ENCODE measurements at places on chromosomes 5 and 9.

GRCh38 chr5:137791387-137791786 lies 37.2 kb upstream of the HNRNPA0 start:
- DNase-seq, result no peak

DNA sequence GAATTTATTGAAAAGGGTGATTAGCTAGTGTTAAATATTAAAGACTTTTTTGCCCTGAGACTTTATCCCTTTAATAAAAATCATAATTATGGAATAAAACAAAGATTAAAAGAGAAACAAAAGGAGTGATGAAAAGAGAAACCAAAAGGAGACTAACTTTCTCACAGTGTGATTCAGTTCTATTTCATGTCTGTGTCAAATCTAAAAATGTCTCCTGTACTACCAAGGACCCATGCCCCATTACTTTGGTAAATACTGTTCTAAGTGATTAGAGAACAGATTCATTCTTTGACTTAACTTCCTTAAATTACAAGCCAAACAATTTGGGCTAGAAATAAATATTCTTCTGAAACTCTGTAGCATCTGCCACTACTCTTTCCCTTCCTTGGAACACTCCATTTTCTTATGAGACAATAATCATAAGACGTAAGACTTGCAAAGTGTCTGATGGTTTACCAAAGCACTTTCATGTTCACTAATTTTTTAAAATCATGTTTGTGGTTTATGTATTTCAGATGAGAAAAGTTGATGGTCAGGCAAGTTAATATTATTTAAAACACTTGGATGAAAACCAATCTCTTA lies 319.0 kb downstream of the EBF1 start:
- no peak for DNase-seq

DNA sequence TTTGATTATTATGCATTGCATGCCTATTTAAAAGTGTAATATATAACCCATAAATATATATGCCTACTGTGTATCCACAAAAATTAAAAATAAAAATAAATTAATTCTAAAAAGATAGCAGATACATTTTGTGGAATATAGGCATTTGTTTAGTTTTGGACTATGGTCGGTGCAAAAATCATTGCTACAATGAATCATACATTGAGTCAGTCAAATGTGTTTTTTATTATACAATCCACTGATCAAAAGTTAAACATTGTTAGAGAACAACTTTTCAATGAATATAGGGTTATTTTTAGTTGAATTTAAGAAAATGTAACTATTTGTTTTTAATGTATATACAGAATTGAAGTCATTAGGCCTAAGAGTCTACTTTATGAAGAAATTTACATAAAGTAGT lies 885.9 kb downstream of the EFNA5 start:
- no peak for DNase-seq

DNA sequence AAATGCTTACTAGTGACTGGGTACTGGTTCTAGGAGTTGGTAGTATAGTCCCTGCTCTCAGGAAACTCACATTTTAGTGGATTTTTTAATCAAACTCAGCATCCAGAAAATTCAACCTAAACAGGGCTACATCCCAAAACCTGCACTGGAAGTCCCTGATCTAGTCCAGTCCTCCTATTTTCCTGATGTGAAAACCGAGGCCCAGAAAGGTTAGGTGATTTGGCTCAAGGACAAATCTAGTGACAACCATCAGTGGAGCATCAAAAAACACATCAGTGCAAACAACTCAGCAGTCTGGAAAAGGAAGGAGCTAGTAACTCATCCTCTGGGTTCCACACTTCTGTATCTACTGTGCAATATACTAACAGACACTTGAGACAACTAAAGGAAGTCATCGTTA lies 38.2 kb downstream of the SERINC5 start:
- DNase-seq, result no peak

GRCh38 chr5:124655251-124655917 lies 91.1 kb downstream of the ZNF608 start:
- peak; percentile 72 for DNase-seq

DNA sequence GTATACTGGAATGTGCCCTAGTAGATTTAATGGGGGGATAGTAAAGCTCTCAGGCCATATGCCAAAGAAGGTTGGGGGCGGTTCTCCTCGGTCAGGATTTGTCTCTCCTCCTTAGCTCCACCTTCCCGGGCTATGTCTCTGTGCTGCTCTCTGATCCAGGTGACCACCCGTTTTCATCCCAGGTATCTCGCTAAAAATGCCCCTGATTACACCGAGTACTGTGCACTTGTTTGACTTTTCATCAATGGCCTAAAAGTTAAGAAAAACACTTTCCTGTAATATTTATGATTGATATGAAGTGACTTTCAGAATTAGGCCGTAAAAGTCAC lies 724 bp downstream of the NDUFS6 start:
- no peak for DNase-seq

- peak; percentile 33 for DNase-seq
These were observed 17.6 kb downstream of the DCANP1 start for GRCh38 chr5:135429301-135430134.

- DNase-seq, result peak; percentile 72
These were observed 29.6 kb downstream of the MLLT3 start for GRCh38 chr9:20592673-20593072.

- no peak for DNase-seq
These were observed 56.2 kb upstream of the FTMT start for GRCh38 chr5:121795511-121795910.

GRCh38 chr5:142222866-142223558 lies 101.8 kb downstream of the SPRY4 start:
- DNase-seq, result no peak

GRCh38 chr5:179184521-179185050 lies 124.4 kb downstream of the ZNF354C start:
- DNase-seq, result no peak

GRCh38 chr9:85427772-85428171 lies 314.0 kb downstream of the AGTPBP1 start:
- DNase-seq, result no peak

- no peak for DNase-seq
These were observed 3.0 kb upstream of the MACROH2A1 start for GRCh38 chr5:135402031-135402430.

DNA sequence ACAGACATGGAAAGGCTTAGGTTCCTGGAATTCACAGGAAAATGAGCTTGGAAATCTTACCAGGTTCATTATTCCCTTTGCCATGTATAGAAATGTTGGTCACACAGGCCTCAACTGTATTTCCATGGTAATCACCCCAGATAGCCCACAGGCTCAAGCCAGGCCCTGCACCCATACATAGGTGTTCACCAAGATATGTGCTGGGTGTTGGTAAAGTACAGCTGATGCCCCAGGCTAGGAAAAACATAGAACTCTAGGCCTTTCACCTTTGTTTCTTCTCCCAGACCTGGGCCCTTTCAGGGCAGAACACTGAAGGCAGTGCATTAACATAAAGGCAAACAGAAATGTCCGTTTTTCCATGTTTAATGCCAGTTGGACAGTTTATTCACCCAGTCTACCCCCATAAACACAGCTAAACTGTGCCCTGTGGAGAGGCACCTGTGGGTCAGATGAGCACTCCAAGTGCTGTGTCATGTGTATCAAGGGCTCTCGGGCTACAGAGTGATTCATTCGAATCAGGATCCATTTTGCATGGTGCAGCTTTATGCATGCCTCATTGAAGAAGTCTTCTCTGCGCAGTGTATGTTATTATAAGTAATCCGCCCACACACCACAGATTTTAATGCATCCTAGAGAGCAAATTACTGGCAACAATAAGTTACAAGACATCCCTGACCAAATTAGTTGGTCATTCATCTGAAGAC lies 93.4 kb upstream of the SLC30A5 start:
- DNase-seq, result no peak

- no peak for DNase-seq
These were observed 9.3 kb upstream of the ARAP3 start for GRCh38 chr5:141691286-141691866.

DNA sequence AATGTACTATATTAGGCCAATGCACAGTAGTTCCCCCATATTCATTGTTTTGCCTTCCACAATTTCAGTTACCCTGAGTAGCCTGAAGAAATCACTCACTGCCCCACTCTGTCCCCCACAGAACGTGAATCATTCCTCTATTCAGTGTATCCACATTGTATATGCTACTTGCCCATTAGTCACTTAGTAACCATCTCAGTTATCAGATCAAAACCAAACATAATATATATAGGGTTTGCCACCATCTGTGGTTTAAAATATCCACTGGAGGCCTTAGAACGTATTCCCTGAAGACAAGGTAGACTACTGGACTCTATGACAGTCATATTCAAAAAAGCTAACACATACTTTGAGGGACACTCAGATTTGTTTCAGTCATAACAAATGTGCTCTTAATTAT lies 465.7 kb upstream of the RGMB start:
- peak; percentile 84 for DNase-seq

GRCh38 chr5:74641735-74642542 lies 1.4 kb upstream of the ENC1 start:
- DNase-seq, result peak; percentile 75

DNA sequence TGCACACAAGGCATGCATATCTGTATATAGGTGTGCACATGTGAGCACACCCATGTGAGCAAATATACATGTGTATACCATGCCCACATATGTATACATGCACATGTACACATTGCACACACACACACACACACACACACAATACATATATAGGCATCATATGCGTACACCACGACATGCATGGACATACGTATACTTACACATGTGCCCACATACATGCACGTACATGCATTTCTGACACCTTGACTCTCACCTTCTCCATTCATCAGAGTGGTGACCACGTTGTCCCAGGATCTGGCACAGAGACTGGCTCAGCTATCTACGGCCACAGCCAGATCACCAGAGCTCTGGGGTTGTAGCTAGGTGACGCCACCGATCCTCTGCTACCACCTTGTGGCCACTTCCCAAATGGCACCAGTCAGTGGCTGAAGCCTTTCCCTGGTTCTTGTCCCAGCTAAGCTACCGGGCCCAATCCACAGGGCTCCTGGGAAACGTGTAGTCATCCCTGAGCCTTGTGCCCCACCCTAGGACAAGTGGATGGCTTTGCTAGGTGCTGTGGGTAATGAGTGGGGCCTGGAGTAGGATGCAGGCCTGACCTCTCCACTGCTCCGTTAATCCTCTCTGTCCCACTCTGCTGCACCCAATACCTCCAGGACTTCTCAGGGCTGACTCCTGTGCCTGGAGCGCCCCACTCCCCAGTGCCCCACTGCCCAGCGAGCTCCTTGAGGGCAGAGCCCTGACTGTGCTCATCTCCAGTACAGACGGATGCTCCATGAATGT lies 194.4 kb downstream of the RGS3 start:
- peak; percentile 51 for DNase-seq

GRCh38 chr5:175021841-175022625 lies 297.7 kb downstream of the MSX2 start:
- no peak for DNase-seq

DNA sequence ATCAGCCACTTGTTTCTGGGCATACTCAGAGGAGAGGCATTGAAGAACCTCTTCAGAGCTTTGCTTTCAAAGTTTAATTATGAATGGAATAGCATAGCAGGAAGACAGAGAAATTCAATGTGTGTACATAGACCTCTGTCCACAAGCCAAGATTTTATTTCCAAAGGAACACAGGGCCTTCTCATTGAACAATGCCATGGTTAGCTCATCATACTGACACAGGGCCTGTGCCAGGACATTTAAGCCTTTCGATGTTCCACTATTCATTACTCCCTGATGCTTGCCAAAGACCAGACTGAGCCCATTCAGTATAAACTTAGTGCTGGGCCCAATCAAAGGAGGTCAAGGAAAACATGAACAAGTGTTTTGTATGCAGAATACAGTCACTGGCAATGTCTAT lies 280.8 kb downstream of the FBXL17 start:
- DNase-seq, result peak; percentile 1

GRCh38 chr5:53426878-53427277 lies 53.6 kb upstream of the FST start:
- DNase-seq, result no peak

DNA sequence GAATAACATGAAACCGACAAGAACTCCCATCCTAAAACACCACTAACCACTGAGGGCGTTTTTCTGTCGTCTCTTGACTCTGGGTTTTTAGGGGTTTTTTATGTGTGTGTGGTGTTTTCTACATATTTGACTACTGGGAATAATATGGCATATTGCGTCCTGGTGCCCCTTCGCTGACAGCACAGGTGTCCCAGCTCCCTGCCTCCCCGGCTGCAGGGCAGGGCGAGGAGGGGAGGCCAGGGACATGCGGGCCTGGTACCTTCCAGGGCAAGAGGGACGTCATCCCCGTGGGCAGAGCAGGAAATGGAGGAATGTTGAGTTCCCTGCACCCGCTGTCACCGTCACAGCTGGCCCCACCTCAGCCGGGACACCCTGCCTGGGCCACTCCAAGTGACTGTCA lies 34.8 kb downstream of the VAV2 start:
- no peak for DNase-seq

GRCh38 chr5:144352330-144352729 lies 181.7 kb downstream of the KCTD16 start:
- DNase-seq, result no peak

GRCh38 chr5:137753691-137754187 lies 424 bp downstream of the HNRNPA0 start:
- DNase-seq, result no peak

- DNase-seq, result peak; percentile 62
These were observed 76.9 kb upstream of the MINAR2 start for GRCh38 chr5:129670957-129671500.

DNA sequence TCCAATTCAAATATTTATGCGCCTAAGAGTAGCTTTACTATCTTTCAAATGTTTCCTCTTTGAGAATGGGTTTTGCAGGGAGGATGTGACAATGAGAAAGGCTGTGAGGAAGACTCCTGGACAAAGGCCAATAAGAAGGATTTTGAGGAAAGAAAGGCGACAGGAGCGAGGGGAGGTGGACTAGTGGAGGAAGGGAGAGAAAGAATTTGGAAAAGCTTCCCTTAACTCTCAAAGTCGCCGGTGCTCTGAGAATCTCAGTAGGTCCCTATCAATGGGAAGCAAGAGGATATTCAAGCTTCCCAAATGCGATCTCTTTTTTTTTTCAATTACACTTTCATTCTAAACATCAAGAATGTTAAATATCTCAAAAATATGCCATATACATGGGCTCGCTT lies 2.8 kb upstream of the CDC20B start:
- DNase-seq, result no peak

DNA sequence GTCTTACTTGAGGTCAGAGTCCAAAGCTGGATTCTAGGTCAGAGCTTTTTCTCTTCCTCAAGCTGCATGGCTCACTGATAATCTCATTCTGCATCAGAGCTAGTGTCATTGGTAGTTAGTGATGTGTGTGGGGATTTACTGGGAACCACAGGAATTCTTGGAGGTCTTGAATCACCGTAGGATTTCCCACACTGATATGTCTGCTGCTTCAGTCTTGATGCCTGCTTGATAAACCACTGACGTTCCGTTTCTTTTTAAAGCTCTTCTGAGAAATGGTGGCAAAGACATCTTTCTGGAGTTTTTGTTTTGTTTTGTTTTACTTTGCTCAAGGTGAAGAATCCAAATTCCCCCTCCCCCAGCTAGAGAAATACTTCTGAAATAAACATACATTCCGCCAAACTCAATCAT lies 1.2 kb upstream of the GARIN3 start:
- peak; percentile 66 for DNase-seq

DNA sequence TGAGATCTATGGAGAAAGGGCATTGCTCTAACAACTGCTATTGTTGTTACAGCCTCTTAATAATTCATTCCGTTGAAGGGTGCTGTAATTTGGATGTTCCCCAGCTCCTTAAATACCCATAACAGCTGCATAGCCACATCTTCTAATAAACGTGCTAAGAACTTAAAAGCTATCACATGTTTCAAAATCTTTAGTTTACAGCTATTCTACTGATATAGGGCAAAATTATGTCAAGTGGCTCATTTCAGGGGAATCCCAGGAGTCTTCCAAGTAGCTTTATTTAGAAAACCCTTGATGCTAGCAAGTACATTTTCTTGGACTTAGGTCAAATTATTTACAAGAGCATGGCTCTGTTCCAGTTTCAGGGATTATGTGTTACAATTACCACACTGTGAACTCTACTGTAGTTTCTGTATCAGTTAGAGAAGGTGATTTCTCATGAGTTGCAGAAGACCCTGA lies 990.4 kb upstream of the ACO1 start:
- DNase-seq, result peak; percentile 11

Measured in astrocyte (in vitro differentiated cells and primary cell).